ENCODE measurements at places on chromosomes 16 and 17.
A peak's percentile ranks its signal among the peaks of the same experiment; 100 is the strongest.

GRCh38 chr17:49521471-49522356, 26.6 kb downstream of the NGFR start:
- no peak for DNase-seq

DNA sequence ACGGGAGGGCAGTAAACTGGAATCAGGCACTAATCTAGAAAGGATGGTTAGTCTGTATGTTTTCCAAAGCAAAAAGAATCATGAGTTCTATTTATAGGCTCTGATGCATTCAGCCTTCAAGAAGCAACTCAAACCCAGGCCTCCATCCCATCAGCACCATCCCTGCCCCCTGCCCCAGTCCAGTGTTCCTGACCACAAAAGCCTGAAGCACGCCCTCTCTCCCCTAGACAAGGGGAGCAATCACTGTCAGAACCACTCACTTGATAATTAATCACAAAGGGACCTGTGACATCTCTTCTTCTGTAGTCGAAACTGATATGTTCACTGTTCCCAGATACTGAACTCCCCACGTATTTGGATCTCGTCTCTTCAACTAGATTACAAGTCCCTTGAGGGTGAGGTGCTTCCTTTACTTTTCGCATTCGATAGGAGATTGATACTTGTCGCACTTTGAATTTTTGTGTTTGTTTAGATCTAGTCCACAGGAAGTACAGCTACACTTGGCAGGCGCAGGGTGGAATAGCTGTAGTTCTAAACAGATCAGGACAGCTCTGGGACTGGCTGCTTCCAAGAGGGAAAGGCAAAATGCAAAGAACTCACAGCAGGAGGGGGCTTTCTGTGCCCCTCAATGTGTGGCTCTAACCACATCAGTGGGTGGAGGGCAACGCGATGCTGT, 36.4 kb upstream of the CCDC182 start:
- DNase-seq: no peak

DNA sequence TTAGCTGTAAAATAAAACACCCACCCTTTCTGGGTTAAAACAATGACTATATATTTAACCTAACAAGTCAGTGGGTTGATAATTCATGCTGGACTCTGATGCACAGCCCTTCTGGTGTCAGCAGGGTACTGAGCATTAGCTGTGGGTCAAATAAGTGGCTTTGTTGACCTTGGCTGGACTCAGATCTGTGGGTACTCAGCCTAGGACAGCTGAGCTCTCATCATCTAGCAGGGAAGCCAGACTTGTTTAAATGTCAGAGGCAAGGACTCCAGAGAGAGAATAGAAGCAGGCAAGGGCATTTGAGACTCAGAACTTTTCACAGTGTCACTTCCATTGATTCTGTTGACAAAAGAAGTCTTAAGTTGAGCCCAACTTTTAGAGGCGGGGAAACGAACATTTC, 1063.8 kb upstream of the CDH8 start:
- no peak for DNase-seq

DNA sequence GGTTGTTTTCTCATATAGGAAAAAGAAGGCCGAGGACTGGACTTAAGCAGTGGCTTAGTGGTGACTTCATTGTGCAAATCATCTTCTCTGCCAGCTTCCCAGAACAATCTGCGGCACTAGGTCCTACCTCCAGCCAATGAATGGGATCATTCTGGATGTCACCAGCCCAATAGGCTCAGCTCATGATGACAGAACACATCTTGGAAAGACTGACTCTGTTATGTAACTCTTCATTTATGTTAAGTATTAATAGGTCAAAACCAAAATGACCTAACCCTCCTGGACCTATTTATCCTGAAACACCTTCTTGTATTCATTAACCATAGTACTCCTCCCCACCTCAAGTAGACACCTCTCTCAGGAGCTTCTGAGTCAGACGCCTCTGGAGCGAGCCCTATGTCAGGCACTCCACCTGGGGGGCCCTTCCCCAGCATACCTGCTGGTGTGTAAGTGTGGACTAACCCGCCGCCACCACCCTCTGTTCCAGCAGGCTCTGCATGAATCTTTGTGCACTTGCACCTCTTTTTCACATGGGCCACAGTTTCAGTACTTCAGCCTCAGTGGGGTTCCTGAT, 7.2 kb downstream of the ARL2BP start:
- DNase-seq: no peak

GRCh38 chr17:36089888-36090836, at the start of gene CCL3:
TSS of gene CCL3 (minus strand) at chr17:36090143. CDS start at chr17:36090058, 85 bp downstream.
- DNase-seq: peak; percentile 53

DNA sequence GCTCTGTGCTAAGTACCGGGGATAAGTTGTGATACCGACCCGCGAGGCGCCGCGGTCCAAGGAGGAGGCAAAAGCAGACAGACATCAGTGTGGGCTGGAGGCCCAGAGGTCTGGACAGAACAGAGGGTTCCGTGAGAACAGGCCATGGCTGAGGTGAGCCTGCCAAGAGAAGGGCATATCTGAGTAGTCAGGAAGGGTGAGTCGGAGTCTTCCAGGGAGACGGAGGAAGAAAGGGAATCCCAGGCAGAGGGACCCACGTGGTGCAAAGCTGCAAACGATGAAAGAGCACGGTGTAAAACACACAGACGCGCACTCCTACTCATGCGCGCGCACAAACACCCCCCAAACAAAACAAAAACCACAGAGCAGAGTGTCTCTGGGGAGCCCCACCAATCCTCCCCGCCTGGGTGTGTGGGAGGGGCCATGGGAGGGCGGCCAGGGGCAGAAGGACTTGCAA, 18.1 kb downstream of the RHBDL3 start:
- no peak for DNase-seq

- DNase-seq: no peak
Observed at GRCh38 chr17:73551759-73552158, 92.5 kb downstream of the SDK2 start.

DNA sequence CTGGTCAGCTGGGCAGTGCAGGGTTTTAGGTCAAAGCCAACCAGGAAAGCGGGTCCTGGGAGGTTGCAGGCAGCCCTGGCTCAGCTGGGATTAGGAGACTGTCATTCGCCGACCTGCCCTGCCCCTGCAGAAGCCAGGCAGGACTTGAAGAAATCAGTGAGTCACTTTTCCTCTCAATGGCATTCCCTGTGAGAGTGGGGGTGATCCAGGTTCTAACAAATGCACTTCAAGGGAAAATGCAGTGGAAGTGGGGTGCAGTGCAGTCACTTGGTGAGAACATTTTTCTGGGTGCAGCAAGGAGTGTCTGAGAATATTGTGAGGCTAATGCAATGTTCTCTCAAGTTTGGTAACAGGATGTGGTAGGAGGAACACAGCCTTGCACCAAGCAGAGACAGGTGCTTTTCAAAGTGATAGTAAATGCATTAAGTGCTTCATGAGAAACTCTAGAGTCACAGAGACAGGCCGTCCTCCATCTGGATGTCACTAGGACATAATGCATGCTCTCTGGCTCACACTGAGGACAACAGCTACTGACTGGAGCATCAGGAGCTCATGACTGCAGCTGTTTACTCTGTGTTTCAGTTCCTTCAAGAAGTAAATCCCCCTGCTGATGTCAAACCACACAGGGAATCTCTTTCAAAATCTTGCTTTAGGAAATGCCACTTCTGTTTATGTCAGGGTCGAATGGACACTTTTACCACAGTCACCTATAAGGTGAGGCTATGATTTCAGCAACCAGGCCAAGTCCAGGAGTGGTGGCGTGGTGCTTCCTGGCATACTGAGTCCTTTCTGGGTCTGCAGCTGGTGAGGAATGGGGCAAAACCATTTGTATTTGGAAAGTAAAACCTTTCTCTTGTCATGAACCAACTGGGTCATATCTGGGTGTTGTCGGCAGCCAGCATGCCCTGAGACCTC, 16.7 kb downstream of the CDK5R1 start:
- no peak for DNase-seq

GRCh38 chr16:52568983-52569690, 22.2 kb upstream of the TOX3 start:
- DNase-seq: no peak

- no peak for DNase-seq
Observed at GRCh38 chr17:80358861-80359260, 56.1 kb upstream of the ENDOV start.

- DNase-seq: no peak
Observed at GRCh38 chr16:12709807-12710206, 93.9 kb downstream of the CPPED1 start.

GRCh38 chr17:77709594-77709993, 248.9 kb upstream of the TNRC6C start:
- no peak for DNase-seq

GRCh38 chr16:81384006-81384405, 60.6 kb upstream of the CMIP start:
- no peak for DNase-seq

- DNase-seq: no peak
Observed at GRCh38 chr17:35733366-35733765, 1.9 kb downstream of the RASL10B start.

- no peak for DNase-seq
Observed at GRCh38 chr17:5892921-5893675, 177.1 kb upstream of the WSCD1 start.

- peak; percentile 41 for DNase-seq
Observed at GRCh38 chr16:29663016-29663806, at the start of gene SPN. TSS of gene SPN (plus strand) at chr16:29663247. CDS start at chr16:29663729, 482 bp downstream.

- DNase-seq: no peak
Observed at GRCh38 chr16:66020046-66020445, 346.4 kb upstream of the CDH5 start.

All from stimulated activated CD8-positive, alpha-beta memory T cell treated with anti-CD3 and anti-CD28 coated beads, Interleukin-15, amount 100 ng/mL, for 48 hours (primary cell).